ENCODE measurements at places on chromosomes 6 and 20.
A peak's percentile ranks its signal among the peaks of the same experiment; 100 is the strongest.

DNA sequence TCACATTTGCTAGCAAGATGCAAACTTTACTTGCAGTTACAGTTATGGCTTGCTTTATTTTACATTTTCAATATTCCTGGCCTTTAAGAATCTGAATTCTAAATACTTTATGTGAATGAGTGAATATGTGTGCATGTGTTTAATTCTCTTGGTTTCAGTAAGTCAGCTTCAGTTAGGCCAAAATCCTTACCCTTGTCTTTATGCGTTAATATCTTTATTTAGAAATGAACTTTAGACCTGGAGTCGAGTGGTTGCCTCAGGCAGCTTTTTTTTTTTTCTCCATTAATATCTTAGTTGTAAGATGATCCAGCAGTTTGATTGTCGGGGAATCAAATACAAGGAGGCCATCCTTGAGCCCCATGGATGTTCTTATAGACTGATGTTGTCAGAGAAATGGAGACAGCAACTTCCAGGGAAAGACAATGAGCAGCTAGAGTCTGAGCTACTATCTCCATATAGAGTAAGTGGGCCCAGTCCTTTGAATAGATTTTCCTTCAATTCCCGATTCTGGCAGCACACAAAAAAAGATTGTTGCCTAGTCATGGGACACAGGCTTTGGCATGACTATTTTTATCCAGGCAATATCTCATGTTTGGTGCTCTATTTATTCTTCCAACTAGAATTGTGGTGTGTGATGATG lies 398.0 kb downstream of the DHX35 start:
- no peak for DNase-seq

DNA sequence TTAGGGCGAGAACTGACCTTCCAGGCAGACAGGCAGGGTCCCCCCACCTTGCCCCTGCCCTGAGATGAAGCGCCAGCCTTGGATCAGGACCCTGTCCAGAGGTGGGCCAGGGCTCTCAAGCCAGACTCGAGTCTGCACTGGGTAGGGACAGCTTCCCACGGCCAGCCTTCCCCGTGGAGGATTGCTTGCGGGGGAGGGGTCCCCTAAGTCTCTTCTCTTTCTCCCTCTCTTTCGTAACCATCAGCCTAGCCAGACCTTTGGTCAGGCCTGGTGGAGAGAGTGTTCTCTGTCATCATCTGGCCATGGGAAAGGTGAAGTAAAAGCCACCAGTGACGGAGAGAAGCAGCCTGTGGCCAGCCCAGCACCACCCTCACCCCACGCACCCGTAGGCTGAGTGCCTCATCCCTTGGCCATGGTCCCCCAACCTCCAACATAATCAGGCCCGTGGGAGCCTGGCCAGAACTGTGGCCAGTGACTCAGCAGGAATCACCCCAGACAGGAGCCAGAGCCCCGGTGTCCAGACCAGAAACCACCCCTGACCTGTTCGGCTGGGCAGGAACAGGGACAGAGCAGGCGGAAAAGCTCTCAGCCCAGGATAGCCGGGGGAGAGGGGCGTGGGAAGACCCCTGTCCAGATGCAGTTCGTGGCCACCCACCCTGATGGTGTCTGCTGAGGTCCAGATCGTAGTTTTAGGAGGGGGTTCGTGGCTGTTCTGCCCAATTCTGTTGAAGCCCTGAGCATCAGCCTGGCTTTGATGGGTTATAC lies 47.1 kb downstream of the SNAI1 start:
- DNase-seq, result peak; percentile 61

DNA sequence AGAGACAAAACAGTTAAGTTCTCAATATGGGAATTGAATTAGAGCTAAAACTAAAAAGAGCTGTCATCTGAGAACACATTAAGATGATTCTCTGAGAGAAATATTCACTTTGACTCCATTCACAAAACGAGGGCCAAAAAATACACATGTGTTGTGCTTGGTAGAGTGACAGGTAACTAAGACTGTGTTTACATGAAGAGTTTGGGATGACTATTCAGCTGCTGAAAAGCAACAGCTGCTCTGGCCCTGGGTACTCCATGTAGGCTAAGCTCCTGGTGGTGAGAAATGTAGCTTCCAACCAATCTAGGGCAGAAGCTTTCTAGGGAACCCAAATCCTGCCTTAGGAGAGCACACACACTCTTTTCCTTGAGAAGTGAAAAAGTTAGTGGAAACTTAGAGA lies 184.5 kb downstream of the COL21A1 start:
- no peak for DNase-seq

- no peak for DNase-seq
Observed at GRCh38 chr20:20611167-20611566, 101.3 kb downstream of the RALGAPA2 start.

DNA sequence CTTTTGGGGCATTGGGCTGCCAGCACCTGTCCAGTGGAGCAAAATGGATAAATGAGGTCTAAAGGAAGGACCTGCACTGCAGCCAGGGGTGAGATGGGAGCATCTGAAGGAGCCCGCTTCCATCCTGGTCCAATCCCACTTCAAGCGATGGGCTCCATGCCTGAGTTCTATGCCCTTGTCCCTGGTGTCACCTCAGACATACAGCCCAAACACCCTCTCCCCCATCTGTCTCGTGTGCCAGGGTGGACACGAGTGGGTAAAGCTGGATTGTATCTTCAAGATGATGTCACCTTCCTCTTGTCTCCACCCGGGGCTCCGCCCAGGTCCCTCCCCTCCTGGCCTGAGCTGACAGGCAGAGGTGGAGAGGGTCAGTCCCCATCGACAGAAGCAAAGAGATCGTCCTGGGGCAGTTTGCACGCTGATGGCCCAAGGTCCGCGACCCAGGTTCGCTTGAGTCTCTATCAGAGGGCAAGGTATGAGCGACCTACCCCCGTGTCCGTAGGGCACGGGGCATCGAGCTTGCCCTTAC lies 544 bp downstream of the SMIM29 start:
- peak; percentile 79 for DNase-seq

- DNase-seq, result peak; percentile 95
Observed at GRCh38 chr6:15248451-15249370, 2.8 kb downstream of the JARID2 start.

DNA sequence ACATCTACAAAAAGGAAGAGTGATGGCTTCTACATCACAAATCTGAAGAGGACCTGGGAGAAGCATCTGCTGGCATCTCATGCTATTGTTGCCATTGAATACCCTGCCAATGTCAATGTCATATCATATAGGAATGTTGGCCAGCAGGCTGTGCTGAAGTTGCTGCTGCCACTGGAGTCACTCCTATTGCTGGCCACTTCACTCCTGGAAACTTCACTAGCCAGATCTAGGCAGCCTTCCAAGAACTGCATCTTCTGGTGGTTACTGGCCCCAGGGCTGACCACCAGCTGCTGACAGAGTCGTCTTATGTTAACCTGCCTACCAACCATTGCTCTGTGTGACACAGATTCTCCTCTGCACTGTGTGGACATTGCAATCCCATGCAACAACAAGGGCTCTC lies 111.8 kb downstream of the PERP start:
- DNase-seq, result no peak

- DNase-seq, result no peak
Observed at GRCh38 chr6:128525406-128525805, 5.0 kb upstream of the PTPRK start.

- DNase-seq, result no peak
Observed at GRCh38 chr6:169140986-169141495, 112.6 kb downstream of the THBS2 start.

- no peak for DNase-seq
Observed at GRCh38 chr20:61297491-61297890, 45.4 kb downstream of the CDH4 start.

DNA sequence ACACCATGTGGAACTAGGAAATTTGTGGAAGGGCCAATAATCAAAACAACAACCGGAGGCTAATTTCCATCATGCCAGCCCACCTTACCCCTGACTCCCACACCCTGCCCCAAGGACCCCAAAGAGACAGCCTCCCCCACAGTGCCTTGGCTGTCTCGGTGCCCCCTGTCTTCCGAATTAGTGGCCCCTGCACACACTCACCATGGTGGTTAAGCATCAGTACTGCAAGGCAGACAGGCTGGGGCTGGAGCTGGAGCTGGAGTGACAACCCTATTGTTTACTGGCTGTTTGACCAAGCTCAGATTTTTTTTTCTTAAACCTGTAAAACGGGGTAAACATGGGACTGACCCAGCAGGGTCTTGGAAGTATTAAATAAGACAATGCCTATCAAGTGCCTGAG lies 238.0 kb downstream of the TFAP2C start:
- DNase-seq, result no peak

DNA sequence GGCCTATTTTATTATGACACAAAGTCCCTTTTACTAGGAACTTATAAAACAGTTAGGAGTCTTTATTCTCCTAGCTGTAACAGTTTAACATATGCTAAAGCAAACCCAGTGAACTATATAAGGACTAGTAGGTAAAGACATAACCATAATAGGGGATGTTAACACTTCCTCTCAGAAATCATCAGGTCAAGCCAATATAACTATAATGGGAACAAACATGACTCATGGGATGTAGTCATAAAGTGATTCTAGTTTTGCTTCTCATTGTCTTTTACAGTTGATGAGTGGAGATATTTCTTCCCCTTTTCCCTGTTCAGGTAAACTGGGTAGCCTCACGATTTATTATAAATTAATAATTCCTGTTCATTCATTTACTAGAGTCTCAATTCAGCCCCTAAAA lies 9.7 kb downstream of the PTCHD4 start:
- no peak for DNase-seq

DNA sequence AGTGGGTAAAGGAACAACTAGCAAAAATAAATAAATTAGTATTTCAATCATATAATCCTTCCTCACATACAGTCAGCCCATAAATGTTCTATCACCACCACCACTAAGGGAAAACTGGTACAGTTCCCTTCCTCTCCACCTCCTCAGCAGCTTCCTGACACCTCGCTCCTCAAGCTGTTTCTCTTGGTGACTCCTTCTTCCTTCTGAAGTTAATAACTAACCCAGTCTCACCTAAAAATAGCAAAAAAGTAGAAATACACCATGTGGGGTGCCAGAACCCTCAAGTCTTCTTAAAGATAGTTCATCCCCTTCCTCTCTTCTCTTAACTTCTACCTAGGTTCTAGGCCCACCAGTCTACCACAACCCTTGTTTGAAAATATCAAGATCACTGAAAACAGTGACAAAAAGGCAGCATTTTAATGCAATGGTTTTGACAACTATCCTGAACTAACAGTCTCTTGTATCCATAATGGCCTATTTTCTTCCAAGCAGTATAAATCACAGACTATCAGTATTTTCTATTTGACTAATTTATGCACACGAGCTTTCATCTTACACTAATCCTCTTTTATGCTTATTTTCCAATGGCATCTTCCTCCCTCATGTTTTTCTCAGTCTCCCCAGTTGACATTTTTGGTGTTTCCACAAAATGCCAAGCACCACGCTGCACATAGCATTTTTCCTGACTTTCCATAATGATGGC lies 85.5 kb downstream of the KHDC1L start:
- no peak for DNase-seq

DNA sequence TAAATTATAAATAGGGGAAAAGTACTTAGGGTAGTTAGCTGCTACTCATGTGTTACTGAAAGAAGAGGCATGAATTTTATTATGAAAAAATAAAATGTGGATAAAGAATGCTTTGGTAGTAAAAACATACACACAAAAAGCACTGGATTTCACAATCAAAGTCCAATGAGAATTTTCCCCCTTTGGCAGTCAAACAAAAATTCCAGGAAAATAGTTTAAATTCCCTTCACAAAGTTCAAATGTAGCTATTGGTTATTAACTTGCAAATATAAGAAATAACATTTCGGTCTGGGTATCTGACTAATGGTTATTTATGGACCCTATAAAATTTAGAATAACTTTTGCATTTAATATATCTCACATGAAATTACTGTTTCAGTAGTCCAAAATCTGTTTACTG lies 210.4 kb downstream of the FOXC1 start:
- DNase-seq, result no peak

- DNase-seq, result no peak
Observed at GRCh38 chr6:148616841-148617240, 130.0 kb upstream of the UST start.

- DNase-seq, result no peak
Observed at GRCh38 chr6:37480118-37480736, 19.5 kb downstream of the CCDC167 start.

GRCh38 chr6:136723780-136724179 lies 68.5 kb downstream of the MAP3K5 start:
- DNase-seq, result no peak

- no peak for DNase-seq
Observed at GRCh38 chr6:64252256-64252655, 616.7 kb downstream of the PHF3 start.

DNA sequence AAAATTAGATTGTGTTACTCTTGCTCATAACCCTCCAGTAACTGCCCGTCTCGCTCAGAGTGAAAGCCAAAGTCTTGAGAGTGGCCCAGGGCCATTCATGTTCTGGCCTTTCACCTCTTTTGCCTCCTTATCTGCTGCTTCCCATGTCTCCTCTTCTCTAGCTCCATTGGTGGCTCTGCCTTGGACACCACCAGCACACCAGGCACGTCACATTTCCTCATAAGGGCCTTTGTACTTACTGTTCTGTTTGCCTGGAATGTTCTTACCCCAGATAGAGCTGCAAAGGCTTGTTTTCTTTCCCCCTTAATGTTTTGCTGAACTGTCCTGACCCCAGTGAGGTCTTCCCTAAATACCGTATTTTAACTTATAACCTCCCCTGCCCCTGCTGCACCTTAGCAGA lies 29.3 kb downstream of the MCM8 start:
- DNase-seq, result no peak

DNA sequence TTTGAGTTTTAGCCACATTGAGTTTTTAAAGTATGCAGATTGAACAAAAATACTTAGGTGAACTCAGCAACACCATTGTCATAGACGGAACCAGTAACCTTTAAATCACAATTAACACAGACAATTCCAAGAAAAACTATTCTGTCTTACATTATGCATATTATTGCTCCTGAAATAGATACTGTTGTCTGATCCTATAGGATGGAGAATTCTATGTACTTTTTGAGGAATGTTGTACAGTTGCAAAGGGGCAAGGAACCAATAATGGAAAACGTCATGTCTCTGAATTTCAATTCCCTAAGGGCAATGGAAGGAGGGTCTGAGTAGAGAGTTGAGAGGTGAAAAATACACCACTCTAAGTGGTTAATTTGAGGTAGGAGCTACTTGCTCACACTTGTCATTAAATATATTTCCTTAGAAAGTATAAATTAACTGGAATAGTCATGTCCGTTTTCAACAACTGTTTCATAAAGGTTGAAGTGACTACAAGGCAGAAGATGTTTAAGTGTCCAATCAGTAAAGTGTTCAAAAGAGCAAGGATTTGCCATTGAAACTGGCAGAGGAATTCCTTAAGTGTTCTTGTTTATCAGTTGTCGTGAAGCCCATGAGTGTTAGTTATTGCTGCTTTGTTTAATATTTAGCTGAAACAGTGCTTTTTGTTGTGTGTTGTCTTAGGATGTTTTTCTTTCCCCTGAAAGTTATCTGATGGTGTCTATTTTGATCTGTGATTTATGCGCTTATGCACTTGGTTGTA lies 1.3 kb downstream of the NKAIN2 start:
- DNase-seq, result no peak

DNA sequence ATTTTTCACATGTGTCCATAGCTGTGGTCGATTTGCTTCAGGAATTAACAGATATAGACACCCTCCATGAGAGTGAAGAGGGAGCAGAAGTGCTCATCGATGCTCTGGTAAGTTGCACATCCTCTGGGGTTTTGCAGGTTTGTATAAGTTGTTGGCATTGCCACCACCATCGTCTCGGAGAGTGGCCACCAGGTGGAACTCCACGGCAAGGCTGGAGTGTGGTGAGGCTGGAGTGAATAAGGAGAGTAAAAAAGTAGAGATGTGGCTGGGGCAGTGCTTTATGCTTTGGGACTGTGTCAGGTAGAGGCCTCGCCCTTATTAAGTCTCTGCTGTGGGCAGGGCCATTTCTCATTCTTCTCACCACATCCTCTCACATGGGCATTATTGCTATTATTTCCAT lies 63.7 kb downstream of the CTNNBL1 start:
- DNase-seq, result peak; percentile 34
